ENCODE measurements at places on chromosomes 2 and 18.

GRCh38 chr18:50286391-50287027 is 983 bp downstream of the CXXC1 start:
- H3K27ac ChIP-seq: no peak overlapping the region
- DNase-seq: peak; percentile 32
- peak overlapping the region; percentile 93 for H3K4me3 ChIP-seq

DNA sequence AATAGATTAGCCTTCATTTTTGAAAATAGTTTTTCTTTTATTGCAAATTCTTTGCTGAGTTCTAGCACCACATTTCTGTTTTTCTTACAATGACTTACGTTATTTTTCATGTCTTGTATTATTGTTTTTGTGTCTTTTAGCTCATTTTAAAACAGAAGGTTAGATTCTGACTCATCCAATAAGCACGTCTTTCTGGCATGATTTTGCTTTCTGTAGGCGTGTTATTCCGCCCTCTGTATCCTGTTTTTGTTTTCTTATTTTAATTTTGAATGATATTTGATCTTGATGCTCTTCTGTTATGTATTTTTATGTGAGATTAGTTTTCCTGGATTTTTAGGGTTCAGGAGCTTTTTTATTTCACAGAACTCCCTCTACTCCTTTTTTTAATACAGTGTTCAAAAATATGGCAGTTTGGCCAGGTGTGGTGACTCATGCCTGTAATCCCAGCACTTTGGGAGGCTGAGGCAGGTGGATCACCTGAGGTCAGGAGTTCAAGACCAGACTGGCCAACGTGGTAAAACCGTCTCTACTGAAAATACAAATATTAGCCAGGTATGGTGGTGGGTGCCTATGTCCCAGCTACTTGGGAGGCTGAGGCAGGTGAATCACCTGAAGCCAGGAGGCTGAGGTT is 145.0 kb downstream of the CLIP4 start:
- peaks cover 10% of the 10 kb centered on the region for H3K4me1 ChIP-seq
- DNase-seq: peak; percentile 61
- H3K27ac ChIP-seq: no peak overlapping the region

DNA sequence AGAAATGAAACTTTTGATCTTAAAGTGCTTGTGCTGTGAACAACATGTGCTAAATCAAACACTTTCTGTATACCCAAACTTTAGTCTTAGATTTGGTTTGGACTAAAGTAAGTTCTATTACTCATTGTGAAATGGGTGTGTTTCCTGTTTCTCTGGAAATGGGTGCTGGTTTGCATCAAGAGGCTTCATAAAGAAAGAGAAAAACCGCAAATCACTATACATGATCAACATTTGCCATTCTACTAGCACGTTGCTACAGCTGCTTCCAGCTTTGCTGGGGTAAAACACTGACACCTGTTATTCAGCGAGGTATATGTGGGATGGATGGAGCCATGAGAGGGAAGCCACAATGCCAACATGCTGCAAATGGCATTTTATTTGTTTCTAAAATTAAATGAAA is 547.0 kb upstream of the ACVR2A start:
- no peaks in the 10 kb centered on the region for H3K27me3 ChIP-seq
- no peak overlapping the region for H3K27ac ChIP-seq
- no peak for DNase-seq

DNA sequence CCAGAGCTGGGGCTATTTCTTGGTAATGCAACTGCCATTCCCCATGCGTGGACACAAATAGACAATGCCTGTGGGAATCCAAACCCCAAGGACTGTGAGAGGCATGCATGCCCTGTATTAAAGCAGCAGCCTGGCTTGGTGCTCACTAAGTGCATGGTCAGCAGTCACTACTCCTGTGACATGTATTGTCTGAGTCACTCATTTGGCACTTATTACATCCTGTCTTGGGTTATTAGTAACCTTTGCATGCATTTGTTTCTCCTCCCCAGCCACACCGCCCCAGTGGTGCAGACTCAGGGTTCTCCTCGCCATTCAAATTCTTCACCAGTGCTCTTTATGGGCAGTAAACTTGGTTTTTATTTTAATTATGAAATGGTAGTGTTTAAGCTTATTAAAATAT is 30.2 kb downstream of the PRKCE start:
- peak; percentile 93 for DNase-seq
- peaks cover 11% of the 10 kb centered on the region for H3K4me1 ChIP-seq
- H3K4me3 ChIP-seq: no peak overlapping the region
- no peaks in the 10 kb centered on the region for H3K36me3 ChIP-seq

GRCh38 chr18:23228102-23229061 is 93.1 kb downstream of the CABLES1 start:
- no peak overlapping the region for H3K4me3 ChIP-seq
- H3K27me3 ChIP-seq: no peaks in the 10 kb centered on the region
- DNase-seq: peak; percentile 69
- peak overlapping the region; percentile 70 for H3K27ac ChIP-seq

- H3K27me3 ChIP-seq: no peaks in the 10 kb centered on the region
- no peak for DNase-seq
- H3K4me1 ChIP-seq: no peaks in the 10 kb centered on the region
- H3K27ac ChIP-seq: no peak overlapping the region
Observed at GRCh38 chr2:150353376-150353775, 134.1 kb downstream of the RND3 start.

Data from astrocyte (in vitro differentiated cells and primary cell).